ENCODE measurements at places on chromosomes 5 and 9.
A peak's percentile ranks its signal among the peaks of the same experiment; 100 is the strongest.

DNA sequence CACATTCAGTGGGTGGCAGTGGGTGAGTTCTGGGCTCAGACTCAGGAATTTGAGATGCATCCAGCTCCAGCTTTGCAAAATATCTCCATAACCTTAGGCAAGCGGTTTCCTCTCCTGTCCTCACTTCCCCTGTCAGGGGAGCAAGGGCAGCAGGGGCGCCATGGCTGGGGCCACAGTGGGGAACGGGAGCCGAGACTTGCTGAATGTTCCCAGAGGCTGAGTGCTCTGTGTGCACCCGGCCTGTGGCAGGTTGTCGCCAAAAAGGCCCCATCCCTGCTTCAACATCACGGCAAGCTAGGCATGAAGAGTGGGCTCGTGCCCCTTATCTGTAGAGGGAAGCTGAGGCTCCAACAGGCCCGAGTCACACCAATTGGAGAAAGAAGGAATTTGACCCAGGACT is 268.8 kb downstream of the NSG2 start:
- no peak for DNase-seq

DNA sequence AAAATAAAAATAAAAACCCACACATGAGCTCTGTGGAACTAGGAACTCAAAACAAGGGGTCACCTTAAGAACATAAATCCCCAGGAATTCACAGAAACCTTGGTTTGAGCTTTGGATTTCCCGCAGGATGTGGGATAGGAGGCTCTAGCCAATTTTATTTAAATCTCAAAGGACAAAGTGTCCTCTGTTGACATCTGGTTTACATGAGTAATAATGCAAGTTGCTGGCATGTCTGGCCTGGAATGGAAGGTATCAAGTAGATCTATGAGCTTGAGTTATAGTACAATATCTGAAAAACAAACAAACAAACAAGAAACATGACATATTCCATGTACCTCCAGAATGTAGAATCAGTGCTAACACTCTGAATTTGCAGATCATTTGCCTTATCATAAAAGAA is 94.2 kb upstream of the SLIT3 start:
- DNase-seq = no peak

- DNase-seq = no peak
Measured at GRCh38 chr9:123645126-123645525, 284.8 kb downstream of the DENND1A start.

DNA sequence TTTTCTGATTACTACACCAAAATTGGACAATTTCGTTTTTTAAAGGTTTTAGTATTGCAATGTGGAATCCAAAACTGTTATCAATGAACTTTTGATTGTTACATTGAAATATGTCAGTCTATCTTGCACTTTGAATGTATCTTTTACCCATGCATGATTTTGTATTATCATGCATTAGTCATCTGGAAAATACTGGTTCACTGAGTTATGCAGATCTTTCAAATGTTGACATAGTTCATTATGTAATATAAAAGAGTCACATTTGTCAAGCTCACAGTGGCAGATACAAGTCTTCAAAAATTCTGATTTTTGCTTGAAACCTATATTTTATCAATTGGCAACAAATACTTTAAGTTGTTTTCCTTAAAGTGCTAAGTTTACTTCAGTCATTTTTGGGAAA is 85.2 kb downstream of the NR3C1 start:
- no peak for DNase-seq

- DNase-seq = no peak
Measured at GRCh38 chr5:72394688-72395087, 74.5 kb downstream of the PTCD2 start.

DNA sequence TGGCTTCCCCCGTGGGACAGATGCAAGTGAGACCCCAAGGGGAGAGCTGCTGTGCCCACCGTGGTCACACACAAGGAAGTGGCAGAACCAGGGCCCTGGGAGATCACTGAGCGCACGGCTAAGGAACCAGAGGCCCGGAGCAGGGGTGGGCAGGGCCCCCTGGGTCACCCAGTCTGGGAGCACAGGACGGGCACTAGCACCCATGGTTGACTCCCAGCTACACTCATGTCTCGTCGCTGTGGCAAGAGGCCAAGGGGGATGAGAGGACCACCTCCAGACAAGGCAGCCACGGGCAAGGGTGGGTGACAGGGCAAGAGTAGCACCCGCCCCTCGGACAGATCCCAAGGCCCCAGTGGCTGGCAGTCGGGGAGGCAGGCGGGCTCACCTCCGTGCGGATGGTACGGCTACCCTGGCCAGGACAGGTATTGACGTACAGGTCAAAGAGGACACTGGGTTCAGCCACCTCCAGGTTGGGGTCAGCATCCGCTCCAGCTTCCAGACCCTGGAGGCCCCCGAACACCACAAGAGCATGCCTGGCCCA is 5.1 kb downstream of the ENDOG start:
- no peak for DNase-seq

- no peak for DNase-seq
Measured at GRCh38 chr5:178778919-178779318, 48.5 kb upstream of the ZNF354A start.

DNA sequence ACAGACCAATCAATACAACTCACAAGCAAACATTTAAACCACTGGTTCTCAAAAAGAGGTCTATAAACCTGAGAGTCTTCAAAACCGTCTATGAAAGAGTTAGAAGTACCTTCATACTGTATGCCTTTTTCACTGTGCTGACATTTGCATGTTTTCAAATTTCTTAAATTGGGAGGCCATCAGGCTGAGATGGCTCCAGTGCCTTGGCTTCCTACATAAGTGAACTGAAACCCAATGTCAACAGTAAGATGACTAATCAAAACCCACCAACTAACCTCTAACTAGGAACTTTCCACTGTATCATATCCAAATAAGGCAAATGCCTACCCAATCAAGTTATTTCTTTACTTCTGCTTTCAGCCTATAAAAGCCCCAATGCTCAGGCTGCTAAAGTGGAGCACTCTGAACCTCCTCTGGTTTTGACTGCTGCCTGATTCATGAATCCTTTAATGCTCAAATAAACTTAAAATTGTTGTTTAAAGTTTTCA is 35.1 kb downstream of the FAM13B start:
- DNase-seq = peak; percentile 50

GRCh38 chr9:81649475-81650240 is 39.7 kb downstream of the TLE1 start:
- DNase-seq = no peak

GRCh38 chr9:4027606-4028005 is 272.3 kb downstream of the GLIS3 start:
- no peak for DNase-seq

DNA sequence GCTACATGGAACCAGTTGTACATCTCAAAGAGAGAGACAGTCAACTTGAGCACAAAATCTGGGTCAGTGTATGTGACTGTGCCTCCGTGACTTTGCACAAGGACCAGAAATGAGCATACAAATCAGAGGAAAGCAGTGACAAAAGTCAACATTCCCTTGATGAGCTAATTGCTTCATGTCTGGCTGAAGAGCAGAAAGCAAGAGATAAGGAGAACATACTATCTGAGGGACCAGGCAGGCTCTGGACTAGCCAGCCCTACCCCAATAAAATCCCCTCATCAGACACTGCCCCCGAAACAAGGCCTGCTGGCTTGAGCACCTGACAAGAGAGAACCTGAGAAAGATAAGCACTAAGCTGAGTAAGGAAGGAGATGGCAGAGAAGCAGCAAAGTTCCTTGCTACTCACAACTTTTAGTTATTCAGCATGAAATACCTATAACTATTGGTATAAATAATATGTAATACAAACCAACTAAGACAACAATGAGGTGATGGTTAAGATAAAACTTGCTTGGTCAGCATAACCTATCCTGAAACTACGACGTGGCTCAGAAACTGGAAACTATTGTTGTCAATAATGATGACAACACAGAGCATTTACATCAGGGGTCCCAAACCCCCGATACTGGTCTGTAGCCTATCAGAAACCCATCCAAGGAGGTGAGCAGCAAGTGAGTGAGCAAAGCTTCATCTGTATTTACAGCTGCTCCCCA is 9.5 kb downstream of the SIL1 start:
- no peak for DNase-seq

DNA sequence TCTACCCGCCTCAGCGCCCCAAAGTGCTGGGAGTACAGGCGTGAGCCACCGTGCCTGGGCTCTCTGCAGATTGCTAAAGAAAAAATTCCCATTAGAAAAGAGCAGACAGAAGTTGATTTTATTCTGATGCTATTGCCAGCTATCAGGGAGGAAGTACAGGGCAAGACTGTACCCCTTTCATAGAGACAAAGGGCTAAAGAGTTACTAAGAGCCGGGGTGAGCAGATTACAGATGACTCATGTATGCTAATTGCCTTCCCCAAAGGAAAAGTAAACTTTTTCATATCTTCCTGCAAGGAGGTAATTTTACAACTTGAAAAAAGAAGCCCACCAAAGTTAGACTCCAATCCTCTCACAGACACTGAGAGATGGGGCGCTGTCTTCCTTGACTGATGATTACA is 42.3 kb upstream of the MCTP1 start:
- DNase-seq = peak; percentile 27

GRCh38 chr5:128408622-128409021 is 129.4 kb downstream of the FBN2 start:
- no peak for DNase-seq

- DNase-seq = no peak
Measured at GRCh38 chr5:132383261-132383660, 13.8 kb downstream of the SLC22A5 start.

- DNase-seq = no peak
Measured at GRCh38 chr5:72093824-72094223, 13.5 kb upstream of the MAP1B start.

DNA sequence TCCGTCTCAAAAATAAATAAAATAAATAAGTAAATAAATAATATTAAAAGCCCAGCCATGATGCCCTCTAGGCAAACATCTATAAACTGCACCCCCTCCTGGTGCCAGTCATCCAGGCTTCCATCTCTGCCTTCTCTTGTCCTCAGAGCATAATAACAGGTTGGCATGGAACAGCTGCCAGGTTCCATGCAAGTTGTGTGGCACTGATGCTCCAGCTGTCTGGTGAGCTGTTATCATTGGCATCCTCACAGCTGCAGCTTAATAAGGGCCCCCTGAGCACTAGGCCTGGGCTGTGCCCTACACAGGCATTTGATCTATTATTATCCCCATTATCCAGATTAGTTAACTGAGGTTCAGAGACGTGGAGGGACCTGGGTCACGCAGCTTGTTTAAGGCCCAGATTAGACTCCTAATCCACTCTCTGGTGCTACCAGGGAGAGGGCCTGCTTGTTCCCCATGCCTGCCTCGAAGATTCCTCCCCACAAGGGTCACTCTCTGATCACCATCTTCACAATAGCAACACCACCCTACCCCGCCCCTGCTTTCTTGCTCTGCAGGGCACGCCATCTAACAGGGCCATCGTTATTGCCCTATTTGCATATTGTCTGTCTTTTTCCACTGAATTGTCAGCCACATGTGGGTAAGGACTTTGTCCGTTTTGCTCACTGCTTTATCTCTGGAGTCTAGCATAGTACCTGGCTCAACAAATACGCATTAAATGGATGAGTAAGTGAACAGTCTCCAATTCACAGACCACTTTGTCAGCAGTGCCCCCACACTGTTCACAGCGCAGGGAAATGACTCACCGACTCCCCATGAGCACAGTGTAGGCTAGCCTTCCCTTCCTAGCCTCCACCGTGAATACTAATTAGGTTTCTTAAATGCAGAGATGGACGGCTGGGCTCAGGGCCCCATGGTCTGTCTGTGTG is 1.5 kb upstream of the DNM1 start:
- DNase-seq = peak; percentile 81

GRCh38 chr5:150497274-150497988 is 10.5 kb upstream of the NDST1 start:
- DNase-seq = peak; percentile 94

- DNase-seq = peak; percentile 81
Measured at GRCh38 chr5:87541033-87541432, 128.3 kb upstream of the CCNH start.

GRCh38 chr5:179974946-179975712 is 67.4 kb upstream of the TBC1D9B start:
- no peak for DNase-seq

DNA sequence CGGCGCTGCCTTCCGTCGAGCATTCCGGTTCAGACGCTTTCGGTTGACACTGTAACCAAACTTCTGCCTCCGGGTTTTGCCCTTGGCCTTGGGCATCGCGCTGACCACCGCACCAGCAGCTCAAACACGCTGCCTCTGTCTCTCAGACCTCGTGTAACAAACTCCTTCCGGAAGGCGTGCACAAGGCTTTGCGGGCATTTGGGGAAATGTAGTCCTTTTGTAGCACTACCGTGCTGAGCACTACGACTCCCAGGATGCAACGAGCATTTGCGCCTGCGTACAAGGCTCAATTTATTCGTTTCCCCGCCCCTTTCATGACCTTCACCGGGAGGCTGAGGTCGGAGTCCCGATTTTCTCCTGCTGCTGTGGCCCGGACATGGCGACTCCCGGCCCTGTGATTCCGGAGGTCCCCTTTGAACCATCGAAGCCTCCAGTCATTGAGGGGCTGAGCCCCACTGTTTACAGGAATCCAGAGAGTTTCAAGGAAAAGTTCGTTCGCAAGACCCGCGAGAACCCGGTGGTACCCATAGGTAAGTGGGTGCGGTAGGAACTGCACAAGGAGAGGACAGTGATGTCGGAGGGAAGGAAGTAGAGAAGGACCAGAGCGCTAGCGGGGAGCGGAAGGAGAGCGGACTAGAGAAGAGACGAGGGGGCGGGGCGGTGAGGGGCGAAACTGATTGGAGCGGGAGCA is at the start of the genes HIGD2A and NOP16:
HIGD2A (plus strand) TSS at position 308 of the 691 bp plus-strand sequence; CDS start at position 377, 69 bp downstream.
NOP16 (minus strand) TSS at position 155 of the 691 bp plus-strand sequence; CDS start at position 96, 59 bp downstream.
- DNase-seq = peak; percentile 99

GRCh38 chr5:58330781-58331180 is 129.1 kb downstream of the PLK2 start:
- no peak for DNase-seq

DNA sequence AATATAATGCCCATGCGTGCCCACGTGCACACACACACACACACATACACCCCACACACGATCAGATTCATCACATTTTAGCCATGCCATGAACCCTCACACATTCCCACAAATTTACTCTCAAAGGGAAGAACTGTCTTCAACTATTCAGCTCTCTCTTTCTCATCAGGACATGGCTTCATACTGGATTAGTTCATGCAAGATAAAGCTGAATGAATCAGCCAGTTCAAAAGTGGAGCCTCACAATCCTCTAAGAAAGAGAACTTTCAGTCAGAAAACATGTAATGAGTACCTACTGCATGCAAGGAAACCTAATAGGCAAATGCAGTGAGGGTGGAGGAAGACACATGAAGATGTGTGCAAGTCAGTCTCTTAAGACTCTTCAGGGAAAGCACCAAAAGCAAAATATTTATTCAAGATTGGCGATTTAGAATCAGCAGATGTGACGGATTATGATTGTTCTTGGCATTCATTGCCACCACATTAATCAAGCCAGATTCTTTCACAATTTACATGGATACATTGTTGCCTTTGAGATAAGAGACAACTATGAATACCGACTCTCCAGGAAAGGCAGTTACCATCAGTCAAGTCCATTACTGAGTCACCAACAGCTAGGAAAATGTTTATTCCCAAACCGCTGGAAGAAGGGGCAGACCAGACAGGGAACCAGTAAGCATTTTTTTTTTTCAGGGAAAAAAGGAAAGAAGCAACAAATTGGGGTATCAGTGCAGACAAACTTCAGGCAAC is 30.3 kb upstream of the PUM3 start:
- DNase-seq = peak; percentile 22
